ENCODE measurements at places on chromosomes 3 and 15. TPM values are rescaled to one million over a fixed set of nuclear protein-coding genes. Genes with fewer than 3 reads are reported as not detected.

SELENOS gene
- 125 TPM for total RNA-seq

MYO5A gene
- total RNA-seq: 20.8 TPM

RBP2 gene
- total RNA-seq: not detected

TRPM1 gene
- total RNA-seq: not detected

MORC1 gene
- total RNA-seq: not detected

CD96 gene
- 0.32 TPM for total RNA-seq

STOML1 gene
- total RNA-seq: 20.8 TPM

PCSK6 gene
- 12.6 TPM for total RNA-seq

HIGD2B gene
- total RNA-seq: not detected

SLC2A2 gene
- not detected for total RNA-seq

PCOLCE2 gene
- total RNA-seq: 44.8 TPM

RBM5 gene
- 61.7 TPM for total RNA-seq

STRA6 gene
- total RNA-seq: 0.16 TPM

SECISBP2L gene
- total RNA-seq: 24.5 TPM

SENP8 gene
- total RNA-seq: 1.5 TPM

ADAMTS7 gene
- total RNA-seq: 16.8 TPM

PTPN9 gene
- total RNA-seq: 24.0 TPM

SNX22 gene
- total RNA-seq: not detected

ADAMTSL3 gene
- total RNA-seq: 3.9 TPM

THSD4 gene
- 12.6 TPM for total RNA-seq

LYZL4 gene
- total RNA-seq: not detected

WWTR1 gene
- total RNA-seq: 44.2 TPM

ACTRT3 gene
- 2.1 TPM for total RNA-seq

DENND6A gene
- total RNA-seq: 22.7 TPM

TOMM70 gene
- 36.1 TPM for total RNA-seq

DLL4 gene
- 0.54 TPM for total RNA-seq

ISLR gene
- total RNA-seq: 89.9 TPM

ENTPD3 gene
- not detected for total RNA-seq

PTPRG gene
- 74.4 TPM for total RNA-seq

MYD88 gene
- total RNA-seq: 29.2 TPM

LRRC31 gene
- not detected for total RNA-seq

MCTP2 gene
- total RNA-seq: not detected

PPP2R3A gene
- total RNA-seq: 12.3 TPM

PRR23E gene
- not detected for total RNA-seq

SMARCC1 gene
- total RNA-seq: 22.8 TPM

ALG1L2 gene
- total RNA-seq: not detected

LRIG1 gene
- total RNA-seq: 10.2 TPM

FEZF2 gene
- total RNA-seq: not detected

ESYT3 gene
- under 0.01 TPM for total RNA-seq

GP9 gene
- not detected for total RNA-seq

PDHB gene
- total RNA-seq: 105 TPM

ALDH1L1 gene
- 13.7 TPM for total RNA-seq

BRK1 gene
- 150 TPM for total RNA-seq

GOLGA8N gene
- 2.7 TPM for total RNA-seq

CCRL2 gene
- 3.6 TPM for total RNA-seq

COL8A1 gene
- 414 TPM for total RNA-seq

CNTN3 gene
- 0.16 TPM for total RNA-seq

RBMS3 gene
- total RNA-seq: 44.6 TPM

THBS1 gene
- 3,340 TPM for total RNA-seq

ZXDC gene
- 16.0 TPM for total RNA-seq

CATSPER2 gene
- total RNA-seq: under 0.01 TPM

TPRG1 gene
- total RNA-seq: 5.8 TPM

H1-8 gene
- total RNA-seq: not detected

ONECUT1 gene
- total RNA-seq: not detected

ARIH2 gene
- total RNA-seq: 77.3 TPM

ARIH1 gene
- 24.6 TPM for total RNA-seq

TMCC1 gene
- total RNA-seq: 6.1 TPM
